ENCODE measurements at places on chromosomes 7 and 10. TPM values are rescaled to one million over a fixed set of nuclear protein-coding genes. Genes with fewer than 3 reads are reported as not detected.

The CDNF gene
- 3.6 TPM for polyA plus RNA-seq

The ESYT2 gene
- polyA plus RNA-seq: 47.7 TPM

DNA sequence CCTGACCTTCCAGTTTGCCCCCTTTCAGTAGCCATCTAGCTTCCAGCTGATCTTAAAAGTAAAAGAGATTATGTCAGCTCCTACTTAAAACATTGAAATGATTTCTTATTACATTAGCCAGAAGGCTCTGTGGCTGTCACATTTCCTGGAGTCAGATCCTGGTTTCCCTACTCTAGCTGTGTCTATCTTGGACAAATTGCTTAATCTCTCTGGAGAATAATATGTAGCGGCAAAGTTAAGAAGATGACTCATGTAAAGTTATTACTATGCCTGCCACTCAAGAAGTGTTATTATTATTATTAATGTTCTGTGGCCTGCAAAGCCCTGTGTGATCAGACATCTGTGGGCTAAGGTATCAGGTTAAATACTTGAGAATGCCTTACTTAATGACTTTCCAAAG is 107.2 kb downstream of the RUNDC3B start:
- no peak for DNase-seq

GRCh38 chr10:71646037-71646436 is 73.5 kb downstream of the C10orf105 start:
- DNase-seq: no peak

The SDK1 gene
- 7.1 TPM for polyA plus RNA-seq

DNA sequence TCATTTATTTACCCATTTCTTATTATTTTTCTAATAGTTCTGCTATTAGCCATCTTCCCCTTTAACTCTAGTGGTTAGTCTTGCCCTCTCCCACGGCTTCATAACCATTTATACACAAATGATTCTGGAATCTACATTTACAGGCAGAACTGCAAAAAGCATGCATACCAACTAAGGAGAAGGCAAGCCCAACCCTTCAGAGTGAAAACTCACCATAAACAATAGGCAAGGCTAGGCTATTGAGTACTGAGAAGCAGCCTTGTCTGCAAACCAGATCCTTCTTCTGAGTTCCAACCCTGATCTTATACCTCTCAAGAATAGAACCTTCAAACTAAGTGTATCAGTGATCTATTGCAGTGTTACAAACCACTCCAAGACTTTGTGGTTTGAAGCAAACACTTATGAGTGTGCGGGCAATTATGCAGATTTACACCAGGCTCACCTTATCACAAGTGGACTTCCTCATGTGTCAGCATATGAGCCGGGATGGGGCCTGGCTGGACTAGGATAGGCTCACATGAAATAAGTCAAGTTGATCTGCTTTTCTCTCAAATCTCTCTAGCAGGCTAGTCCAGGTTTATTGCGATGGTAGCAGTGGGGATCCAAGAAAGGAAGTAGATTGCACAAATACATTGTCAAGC is 896.9 kb upstream of the PHF14 start:
- no peak for DNase-seq

The MAGI2 gene
- polyA plus RNA-seq: 37.2 TPM

All from left kidney (tissue), 8 donors.